ENCODE measurements at places on chromosomes 5 and 9.
A peak's percentile ranks its signal among the peaks of the same experiment; 100 is the strongest.

GRCh38 chr5:90792725-90793124 is 234.1 kb downstream of the ADGRV1 start:
- peak; percentile 22 for DNase-seq

GRCh38 chr5:142685418-142686209 is at the start of gene FGF1:
Gene FGF1 (minus strand): TSS chr5:142686090. CDS start chr5:142614127, 71,963 bp downstream.
- peak; percentile 35 for DNase-seq

DNA sequence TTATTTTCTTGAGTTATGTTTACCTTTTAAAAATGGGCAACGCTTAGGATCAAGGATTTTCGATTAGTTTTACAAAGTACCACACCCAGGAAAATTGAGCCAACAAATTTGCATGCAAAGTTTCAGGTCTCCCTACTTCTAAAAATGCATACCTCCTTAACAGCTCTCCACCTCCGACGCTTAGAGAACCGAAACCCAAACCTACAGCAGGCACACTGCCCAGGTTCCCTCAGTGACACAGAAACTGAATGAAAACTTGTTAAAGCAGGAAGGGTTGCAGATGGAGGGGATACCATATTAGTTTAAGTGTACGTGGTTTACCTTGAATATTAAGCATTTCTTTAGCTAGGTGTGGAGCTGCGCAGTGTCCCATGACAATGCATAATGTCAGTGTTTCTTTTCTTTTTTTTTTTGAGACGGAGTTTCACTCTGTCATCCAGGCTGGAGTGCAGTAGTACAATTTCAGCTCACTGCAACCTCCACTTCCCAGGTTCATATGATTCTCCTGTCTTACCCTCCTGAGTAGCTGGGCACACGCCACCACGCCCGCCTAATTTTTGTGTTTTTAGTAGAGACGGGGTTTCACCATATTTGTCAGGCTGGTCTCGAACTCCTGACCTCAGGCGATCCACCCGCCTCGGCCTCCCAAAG is 1.6 kb upstream of the SUB1 start:
- no peak for DNase-seq

DNA sequence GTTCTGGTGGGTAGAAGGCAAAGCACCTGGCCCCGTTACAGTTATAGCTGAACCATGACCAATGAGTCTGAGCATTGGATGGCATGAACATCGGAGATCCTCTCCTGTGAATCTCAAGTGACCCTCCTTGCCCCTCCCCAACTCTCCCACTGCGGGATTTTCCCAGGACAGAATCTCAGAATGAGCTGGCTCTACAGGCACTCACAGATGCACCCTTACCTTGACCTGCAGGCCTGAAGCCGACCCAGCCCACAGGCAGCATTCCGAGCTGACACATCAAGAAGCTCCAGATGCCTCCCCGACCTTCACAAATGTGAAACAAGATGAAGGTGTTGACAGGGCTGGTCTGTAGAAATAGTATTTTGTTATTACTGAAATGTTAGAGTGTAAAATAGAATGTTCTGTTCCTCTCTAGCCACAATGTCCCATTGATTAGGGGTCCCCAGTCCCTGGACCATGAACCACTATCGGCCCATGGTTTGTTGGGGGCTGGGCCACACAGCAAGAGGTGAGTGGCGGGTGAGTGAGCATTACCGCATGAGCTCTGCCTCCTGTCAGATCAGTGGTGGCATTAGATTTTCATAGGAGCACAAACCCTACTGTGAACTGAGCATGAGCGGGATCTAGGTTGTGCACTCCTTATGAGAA is 263.4 kb downstream of the AUH start:
- no peak for DNase-seq

DNA sequence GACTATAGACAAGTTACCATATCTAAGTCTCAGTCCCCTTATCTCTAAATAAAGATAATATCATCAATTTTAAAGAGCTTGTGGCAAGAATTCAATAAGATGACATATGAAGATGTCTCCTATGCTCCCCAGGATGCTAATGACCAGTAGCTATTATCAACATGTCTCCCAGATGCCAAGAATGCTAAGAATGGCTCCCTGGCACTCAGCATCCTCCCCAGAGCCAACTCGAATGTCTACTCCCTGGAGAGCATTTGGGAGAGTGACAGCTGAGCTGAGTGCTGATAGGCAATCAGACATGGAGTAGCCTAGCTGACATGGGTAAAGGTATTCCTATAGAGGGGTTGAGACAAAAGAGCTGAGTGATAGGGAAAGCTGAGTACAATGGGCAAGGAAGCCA is 15.9 kb downstream of the P4HA2 start:
- no peak for DNase-seq

Data from fibroblast of upper back skin (primary cell).